ENCODE measurements at places on chromosomes 13 and 19.
A peak's percentile ranks its signal among the peaks of the same experiment; 100 is the strongest.

DNA sequence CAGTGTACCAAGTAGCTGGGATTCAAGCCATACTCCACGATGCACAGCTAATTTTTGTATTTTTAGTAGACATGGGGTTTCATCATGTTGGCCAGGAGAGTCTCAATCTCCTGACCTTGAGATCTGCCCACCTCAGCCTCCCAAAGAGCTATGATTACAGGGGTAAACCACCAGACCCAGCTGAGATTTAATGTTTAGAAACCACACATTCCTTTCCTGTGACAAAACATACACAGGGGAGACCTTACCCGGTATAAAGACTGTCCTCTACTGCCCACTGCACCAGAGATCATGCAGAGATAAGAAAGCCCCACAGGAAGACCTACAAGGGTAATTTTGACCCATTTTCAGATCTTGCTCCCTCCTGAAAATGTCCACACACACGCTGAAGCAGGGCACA lies 22.8 kb upstream of the ZNF83 start:
- DNase-seq = no peak

DNA sequence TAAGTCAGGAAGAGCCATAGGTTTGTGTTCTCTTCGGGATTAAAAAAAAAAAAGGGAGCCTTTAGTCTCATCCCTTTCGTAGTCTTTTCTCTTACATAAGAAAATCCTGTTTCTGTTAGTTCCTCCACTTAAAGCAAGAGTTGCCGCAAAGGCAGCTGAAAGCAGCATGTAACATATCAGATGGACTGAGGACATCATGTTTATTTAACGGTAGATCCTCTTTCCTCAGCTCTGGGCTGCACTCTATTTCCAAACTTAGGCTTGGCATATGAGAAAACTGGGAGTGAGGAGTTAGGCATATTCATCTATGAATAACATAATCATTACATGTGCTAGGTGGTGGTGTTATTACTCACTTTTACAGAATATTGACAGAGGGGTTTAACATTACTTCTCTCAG lies 391.2 kb downstream of the KLF12 start:
- no peak for DNase-seq

GRCh38 chr13:26221399-26221720 lies 754 bp downstream of the RNF6 start:
- DNase-seq = no peak

DNA sequence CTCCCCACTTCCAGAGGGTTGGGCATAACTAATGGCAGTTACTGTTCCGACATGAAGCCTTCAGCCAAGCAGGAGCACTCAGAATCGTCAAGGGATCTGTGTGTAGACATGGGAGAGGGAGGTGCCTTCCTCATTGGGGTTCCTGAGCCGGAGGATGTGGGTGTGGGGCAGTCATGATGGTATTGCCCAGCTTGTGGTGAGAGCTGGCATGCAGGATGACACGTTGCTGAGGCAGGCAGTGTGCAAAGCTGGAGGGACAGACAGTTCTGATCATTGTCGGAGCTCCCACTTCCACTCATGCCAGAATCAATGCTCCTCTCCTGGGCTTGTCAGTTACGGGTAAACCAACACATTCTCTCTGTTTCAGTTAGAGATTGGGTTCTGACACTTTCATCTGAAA lies 83.9 kb upstream of the TSC22D1 start:
- no peak for DNase-seq

- DNase-seq = no peak
These were observed 3.7 kb upstream of the ZNF444 start for GRCh38 chr19:56137405-56137804.

GRCh38 chr13:113452942-113453901 lies at the start of gene ADPRHL1:
Gene ADPRHL1, minus strand, starts transcription at chr13:113453488. Its CDS starts 51 bp downstream, at chr13:113453437.
- DNase-seq = no peak

GRCh38 chr19:17389957-17390664 lies 3.9 kb downstream of the CCDC194 start:
- DNase-seq = no peak

- no peak for DNase-seq
These were observed 12.3 kb downstream of the PLD3 start for GRCh38 chr19:40360708-40361241.

- DNase-seq = no peak
These were observed 25.9 kb downstream of the ZNF791 start for GRCh38 chr19:12636631-12637030.

- peak; percentile 6 for DNase-seq
These were observed 3.8 kb upstream of the SLC7A9 start for GRCh38 chr19:32873247-32873959.

GRCh38 chr13:102642475-102642874 lies 45.7 kb downstream of the TPP2 start:
- DNase-seq = no peak

DNA sequence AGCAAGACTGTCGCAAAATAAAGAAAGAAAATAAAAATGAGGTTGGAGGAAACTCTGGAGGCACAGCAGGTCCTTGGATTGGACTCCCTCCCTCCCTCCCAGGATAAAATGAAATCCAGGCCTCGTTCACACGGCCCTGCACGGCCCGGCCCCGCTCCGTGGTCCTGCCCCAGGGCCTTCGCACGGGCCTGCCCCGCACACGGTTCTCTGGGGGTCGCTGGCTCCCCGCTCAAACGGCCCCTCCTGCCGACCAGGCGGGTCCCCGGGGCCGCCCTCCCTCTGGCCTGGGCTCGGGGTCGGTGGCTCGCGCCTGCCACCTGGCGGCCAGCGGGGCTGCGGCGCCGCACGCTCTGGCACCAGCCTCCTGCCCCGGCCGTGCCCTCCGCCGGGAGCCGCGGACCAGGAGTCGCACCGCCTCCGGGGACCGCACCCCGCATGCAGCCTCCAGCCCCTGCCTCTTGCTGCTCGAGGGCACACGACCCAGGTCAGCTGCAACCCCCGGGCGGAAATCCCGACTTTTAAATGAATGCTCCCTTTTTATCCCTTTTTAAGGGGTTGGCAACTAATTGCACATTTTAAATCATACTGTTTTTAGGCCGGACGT lies 1.5 kb upstream of the WDR18 start:
- DNase-seq = peak; percentile 97

DNA sequence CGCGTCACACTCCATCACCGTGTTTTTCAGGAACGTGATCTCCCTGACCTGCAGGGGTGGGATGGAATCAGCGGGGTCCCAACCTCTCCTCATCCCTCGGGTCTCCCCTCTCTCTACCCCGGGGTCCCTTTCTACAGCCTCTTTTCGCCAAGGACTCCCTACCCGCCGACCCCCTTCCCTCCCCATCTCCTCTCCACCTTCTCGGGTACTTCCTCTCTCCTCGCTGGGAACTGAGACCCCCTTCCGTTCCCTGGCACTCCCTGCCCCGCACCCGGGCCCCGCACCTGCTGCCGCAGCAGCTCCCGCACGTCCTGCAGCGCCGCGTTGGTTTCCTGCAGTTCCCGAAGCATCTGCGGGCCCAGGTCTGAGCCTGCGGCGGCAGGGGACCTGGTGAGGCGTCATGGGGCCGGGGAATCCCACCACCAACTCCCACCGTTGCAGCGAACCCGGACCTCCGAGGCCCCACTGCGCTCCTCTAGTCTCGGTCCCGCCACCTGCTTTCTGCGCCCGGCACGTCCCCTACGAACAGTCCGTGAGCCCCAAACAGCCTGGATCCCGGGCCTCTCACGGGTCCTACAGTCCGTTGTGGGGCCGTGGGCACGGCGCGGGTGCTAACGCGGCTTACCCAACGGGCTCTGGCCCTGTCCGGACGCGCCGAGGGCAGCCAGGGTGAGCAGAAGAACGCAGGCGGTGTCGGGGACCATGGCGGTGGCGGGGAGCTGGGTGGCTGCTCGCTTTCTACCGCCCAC lies at the start of gene COMP:
COMP (minus strand) TSS at position 740 of the 749 bp plus-strand sequence; CDS start at position 704, 36 bp downstream.
- no peak for DNase-seq

DNA sequence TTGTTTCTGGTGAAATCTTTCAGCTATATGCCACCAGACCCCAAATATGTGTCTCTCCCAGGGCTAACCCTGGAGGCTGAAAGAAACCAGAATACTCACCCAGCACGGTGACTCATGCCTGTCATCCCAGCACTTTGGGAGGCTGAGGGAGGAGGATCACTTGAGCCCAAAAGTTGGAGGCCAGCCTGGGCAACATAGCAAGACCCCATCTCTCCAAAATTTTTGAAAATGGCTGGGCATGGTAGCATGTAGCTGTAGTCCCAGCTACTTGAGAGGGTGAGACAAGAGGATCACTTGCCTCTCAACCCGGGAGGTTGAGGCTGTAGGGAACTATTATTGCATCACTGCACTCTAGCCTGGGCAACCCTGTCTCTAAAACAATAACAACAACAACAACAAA lies 76.1 kb upstream of the UQCRFS1 start:
- DNase-seq = no peak

GRCh38 chr13:21427741-21428140 lies 31.4 kb downstream of the ZDHHC20 start:
- no peak for DNase-seq

- DNase-seq = no peak
These were observed 2.7 kb upstream of the REXO1 start for GRCh38 chr19:1850809-1851653.

DNA sequence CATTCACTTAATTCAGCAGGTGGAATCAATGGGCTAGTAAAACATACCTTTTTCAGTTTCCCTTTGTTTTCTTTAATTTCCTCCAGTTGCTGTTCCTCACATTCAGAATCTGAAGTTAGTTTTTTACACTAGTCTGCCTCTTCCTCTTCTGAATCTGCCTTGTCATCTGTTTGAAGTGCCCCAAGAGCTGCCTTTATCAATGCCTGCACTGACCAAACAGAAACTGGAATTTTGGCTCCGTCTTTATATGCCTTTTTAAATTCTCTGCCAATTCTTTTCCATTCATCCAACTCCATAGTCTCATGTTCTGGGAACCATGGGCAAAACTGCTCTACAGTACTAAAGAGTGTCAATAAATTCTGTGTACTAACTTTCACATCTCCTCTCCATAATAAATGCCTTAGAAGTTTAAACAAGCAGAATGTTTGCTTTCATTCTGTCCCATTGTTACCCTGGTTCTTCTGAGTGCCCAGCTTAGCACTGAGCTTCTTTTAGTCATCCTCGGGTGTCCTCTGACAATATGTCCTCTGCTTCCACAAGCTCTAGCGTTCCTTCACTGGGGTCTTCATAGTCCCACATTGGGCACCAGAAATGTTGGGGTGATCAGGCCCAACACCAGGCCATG lies 154.2 kb downstream of the ZNF486 start:
- no peak for DNase-seq

DNA sequence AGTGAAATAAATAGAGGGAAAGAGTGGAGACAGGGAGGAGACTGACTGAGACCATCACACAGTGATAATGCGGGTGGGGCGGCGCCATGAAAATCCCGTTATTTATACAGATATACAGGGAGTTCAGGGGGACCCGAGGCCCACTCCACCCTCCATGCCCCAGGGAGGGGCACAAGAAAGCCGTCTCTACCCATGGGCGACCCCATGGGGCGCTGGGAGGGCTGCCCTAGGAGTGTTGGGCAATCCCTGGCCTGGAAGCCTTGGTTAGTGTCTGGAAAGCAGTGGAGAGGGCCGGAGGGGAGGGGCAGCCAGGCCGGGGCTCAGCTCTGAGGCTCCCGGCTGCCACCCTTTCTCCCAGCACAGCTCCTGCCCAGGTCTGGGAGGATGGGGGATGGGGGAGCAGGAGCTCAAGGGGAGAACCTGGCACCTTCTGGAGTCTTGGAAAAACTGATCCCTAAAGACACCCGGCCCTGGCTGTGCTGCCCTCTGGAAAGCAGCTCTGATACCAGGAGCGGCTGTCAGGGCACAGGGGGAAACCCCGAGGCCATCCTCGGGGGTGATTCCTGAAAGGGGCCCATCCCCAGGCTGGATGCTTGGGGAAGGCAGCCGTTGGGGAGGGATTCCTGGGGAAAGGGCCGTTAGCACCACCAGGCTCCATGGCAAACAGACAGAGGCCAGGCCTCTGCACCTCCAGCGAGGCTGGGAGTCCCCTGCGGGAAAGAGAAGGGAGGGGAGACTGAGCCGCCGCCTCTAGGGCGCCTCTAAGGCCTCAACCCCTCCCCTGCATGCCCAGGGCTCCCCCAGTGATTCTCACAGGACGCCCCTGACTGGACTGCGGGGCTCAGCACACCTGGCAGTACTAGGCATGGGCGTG lies 3.0 kb upstream of the PRKD2 start:
- DNase-seq = no peak

DNA sequence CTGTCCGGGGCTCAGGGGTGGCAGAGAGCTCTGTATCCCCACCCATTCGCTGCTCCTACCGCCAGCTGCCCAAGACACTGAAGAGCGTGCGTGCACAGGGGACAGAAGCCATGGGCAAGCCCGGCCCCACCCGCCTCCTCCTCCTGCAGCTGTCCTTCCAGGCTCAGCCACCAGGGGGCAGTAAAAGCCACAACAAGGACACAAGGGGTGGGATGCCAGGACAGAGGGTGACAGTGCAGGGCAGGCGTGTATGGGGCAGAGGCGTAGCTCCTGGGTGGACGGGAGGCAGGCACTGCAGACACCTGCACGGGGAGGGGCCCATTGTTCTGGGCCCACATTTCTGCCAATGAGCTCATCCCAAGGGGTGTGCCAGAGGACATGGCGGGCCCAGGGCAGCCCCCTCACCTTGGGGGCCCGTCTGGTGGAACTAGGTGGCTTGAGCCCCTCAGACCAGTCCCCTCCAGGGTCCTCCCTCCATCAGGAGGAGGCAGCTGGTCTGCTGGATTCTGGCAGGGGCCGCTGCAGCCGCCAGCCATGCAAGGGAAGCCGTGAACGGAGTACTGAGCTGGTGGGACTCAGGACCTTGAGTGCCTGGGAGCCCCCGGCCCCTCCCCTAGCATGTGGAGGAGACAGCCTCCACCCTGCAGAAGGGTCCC lies 61.2 kb downstream of the MLLT1 start:
- peak; percentile 97 for DNase-seq

- no peak for DNase-seq
These were observed 39.6 kb downstream of the PCDH8 start for GRCh38 chr13:52808842-52809219.

DNA sequence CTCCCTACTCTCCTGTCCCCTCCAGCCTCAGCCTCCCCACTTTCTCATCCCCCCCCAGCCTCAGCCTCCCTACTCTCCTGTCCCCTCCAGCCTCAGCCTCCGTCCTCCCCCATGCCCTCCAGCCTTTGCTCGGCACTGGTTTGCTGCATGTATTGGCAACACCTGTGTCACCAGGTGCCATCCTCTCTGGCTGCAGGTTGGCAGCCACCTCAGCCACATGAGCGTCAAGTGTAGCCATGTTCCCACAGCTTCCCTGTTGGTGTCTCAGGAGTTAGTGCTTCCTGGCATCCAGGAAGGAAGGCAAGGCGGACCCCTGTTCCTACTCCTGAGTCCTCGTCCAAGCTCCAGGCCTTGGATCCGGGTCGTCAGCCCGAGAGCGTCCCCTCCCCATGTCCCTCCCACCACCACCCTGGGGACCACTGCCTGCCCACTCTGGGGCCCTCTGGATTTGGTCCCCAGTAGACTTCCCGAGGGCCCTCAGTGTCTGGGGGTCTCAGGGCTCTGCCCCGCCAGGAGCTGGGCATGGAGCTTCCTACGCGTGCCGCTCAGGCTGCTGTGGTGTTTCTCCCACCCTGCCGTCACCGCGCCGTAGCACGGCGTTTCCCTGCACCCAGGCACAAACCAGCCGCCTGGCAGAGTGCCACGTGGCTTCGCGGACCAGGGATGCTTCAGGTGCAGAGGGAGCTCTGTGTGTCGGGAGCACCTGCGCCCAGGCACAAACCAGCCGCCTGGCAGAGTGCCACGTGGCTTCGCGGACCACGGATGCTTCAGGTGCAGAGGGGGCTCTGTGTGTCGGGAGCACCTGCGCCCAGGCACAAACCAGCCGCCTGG lies 128.3 kb upstream of the MCF2L start:
- DNase-seq = no peak
